ENCODE measurements at places on chromosomes 13 and 19.

- peak; percentile 64 for DNase-seq
These were observed 127.0 kb downstream of the IER2 start for GRCh38 chr19:13277104-13277809.

GRCh38 chr13:52809310-52809769 lies 39.1 kb downstream of the PCDH8 start:
- peak; percentile 73 for DNase-seq

DNA sequence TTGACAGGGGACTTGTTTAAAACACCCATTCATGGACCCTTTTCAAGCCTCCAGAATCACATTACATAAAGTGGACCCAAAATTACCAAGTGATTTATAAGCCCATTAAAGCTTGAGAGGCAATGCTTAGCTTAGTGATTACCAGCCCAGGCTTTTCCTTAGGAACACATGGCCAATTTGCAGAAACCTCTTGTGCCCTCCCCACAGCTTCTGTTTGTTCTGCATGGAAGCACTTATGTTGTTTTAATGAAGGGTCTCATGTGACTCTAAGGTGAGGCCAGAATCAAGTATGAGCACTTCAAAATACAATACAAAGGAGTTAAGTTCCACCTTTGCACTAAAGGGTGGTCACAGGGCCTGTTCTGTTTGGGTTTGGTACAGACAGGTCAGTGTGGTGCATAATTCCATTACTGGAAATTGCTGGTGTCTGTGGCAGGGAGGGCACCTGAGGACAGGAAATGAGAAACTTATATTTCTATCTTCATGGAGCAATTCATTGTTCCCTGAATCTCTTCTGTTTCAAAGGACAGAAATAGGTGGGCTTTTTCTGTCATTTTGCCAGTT lies 15.3 kb downstream of the ZNF486 start:
- DNase-seq: no peak

- no peak for DNase-seq
These were observed 62.2 kb downstream of the KCNRG start for GRCh38 chr13:50077431-50077830.
